AG09309 (cell line): ENCODE measurements at places on chromosomes 2 and 18.

GRCh38 chr2:4110273-4110672 is 406.9 kb downstream of the DCDC2C start:
- DNase-seq = no peak

DNA sequence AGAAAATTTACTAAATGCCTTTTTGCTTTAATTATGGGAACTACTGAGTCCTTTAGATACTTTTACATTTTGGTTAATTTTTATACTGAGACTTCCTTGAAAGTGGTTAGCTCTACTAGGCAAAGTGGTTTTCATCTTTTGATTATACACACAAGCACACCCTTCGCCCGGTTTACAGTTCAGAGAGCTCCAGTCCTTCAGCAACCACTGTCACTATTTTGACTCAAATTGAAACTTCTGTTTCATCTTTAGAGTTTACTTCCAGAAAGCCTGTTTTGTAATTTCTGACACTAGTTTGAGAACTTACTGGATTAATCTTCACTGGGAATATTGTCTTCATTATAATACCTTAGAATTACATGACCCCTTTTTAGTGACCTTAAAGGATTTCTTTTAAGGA is 140.3 kb upstream of the FOSL2 start:
- DNase-seq = no peak

- no peak for DNase-seq
These were observed 7.6 kb downstream of the FSIP2 start for GRCh38 chr2:185745864-185746859.

DNA sequence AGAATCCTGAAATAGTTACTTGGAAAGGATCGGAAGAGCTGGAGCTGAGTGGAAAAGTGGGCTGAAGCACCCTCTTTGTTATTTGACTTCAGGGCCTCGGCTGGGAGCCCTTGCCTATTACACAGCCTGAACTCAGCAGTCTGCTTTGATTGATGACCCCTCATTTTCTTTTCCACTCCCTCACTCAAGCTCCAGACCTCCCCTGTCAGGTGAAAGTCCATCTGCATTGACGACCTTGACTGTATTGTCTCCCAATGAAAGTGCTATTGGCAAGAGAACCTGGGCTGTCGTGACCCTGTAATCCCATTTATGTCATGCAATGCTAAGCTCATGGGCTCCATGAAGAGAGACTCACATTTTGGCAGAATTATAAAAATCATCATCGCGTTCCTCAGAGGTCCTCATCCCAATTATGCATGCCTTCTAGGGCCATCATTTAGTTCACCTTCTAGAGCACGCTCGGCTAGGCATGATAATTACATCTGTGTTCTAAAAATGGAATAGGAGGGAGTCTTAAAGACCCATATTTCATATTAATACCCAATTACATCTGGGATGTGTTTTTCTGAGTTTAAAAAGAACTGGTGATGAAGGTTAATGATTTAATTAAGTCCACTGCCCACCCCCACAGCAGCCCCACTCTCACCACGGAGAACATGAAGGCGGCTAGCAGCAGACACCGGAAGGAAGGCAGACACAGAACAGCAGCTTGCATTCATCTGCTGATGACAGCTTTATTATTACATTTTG is 472.5 kb downstream of the PID1 start:
- DNase-seq = no peak

DNA sequence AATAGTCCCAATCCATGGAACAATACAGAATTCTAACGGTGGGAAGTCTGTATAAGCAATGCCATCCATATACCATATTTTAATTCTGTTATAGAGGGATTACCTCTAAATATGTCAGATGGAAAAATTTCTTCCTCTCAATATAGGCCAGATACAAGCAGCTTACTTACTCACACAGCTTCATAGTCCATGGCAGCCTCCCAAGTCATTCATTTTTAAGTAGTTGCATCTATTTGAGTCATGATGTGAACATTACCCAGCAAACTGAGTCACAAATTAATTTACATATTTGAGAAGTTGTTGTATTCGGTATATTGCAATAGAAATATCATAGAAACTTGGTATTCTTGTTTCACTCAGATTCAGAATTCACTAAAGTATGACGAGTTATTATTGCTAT is 20.3 kb downstream of the TBR1 start:
- DNase-seq = peak; percentile 80

DNA sequence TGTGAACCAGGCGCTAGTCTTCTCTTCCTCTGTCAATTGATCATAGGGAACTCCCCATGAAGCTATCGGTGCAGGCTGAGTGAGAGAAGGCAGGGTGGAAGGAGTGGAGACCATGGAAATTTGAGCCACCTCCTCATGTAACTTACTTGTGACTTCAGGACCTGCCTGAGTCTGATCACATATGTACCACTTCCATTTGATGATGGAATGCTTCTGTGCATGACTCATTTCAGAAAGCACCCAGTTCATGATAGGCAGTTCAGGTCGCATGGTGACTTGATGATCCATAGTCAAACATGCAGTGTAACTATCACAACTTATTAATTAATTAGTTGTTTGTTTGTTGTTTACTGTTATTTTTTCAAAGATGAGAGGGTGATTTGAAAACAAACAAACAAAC is 1296.7 kb downstream of the SUCLG1 start:
- no peak for DNase-seq
